ENCODE measurements at places on chromosomes 11 and 22.
A peak's percentile ranks its signal among the peaks of the same experiment; 100 is the strongest.

GRCh38 chr11:1879342-1879940 lies 12.3 kb downstream of the PRR33 start:
- no peak for DNase-seq

GRCh38 chr22:48302657-48303368 lies 1524.9 kb downstream of the BRD1 start:
- DNase-seq = no peak

DNA sequence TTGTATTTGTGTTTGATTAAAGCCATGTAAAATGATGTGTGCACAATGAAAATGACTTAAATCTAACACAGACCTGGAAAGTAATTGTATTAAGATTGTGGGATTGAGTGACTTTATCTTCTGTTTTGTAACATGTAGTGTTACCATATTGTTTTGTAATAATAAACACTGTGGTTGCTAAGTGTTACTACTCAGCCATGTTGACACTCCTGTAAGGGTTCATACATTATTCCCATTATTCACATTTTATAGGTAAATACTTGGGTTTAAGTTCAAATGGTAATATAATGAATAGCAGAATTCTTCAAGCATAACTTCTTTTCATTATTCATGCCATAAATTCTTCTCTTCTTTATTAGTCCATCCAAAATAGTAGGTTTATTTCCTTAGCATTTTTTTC lies 69.0 kb downstream of the ZC3H12C start:
- DNase-seq = no peak

DNA sequence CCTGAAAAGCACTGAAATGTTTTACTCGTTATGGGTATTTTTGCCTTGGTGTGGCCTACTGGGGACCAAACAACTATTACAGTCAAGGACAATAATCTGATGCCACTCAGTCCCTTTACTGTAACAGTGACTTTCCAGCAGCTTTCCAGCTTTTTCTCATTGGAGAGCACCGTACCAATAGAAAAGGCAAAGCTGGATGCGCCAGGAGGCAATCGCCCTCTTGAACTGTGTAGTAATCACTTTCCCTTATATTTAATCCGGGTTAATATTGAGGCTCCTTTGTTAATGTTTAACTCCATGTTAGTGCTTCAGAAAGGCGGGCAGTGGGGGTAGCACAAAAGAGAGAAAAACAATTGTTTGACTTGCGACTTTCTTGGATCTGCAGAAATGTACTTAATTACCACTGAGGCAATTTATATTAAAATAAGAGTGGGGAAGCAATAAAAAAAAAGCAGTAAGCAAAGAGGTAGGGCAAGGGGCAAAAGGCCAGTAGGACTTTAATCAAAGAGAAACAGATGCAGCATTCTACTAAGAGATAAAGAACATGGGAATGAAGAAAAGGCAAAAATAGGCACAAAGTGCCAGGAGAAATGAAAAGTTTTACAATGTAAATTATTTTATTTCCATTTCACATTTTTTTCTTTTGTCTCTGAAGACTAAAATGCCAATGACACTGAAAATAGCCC lies 81.6 kb downstream of the LRRC4C start:
- DNase-seq = no peak

- DNase-seq = no peak
Observed at GRCh38 chr11:59615120-59615636, 396 bp downstream of the OSBP start.

DNA sequence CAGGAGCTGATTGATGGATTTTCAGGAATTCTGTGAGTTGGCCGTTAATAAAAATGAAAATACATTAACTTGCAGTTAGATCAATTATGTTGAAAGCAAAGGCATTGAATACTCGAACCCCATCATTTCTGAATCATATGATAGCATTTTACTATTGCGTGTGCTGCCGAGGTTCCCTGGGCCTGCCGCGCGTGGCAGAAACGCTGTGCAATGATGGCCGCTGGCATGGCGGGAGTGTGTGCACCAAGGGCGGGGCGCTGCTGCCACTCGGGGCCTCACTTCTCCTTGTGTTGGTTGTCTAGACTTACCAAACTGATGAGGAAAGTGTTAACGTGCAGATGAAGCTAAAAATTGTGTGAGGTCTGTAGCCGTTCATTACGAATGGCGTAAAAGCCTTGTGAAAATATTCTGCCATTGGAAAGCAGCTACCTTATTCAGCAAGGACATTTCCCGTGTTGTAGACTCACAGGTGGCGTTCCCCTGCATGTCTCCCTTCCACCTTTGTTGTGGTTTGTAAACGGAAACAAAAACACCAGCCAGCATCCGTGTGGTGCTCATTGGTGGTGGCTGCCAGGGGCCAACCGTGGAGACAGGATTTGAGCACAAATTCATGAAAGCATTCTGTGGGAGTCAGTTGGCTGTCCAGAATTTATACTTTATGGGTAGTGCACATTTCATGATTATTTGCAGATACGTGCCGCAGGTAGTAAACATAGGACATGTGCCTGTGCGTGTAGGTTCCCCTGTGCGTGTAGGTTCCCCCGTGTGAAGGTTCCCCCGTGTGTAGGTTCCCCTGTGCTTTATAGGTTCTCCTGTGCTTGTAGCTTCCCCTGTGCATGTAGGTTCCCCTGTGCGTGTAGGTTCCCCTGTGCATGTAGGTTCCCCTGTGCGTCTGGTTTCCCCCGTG lies 5.9 kb upstream of the GRAMD4 start:
- no peak for DNase-seq

DNA sequence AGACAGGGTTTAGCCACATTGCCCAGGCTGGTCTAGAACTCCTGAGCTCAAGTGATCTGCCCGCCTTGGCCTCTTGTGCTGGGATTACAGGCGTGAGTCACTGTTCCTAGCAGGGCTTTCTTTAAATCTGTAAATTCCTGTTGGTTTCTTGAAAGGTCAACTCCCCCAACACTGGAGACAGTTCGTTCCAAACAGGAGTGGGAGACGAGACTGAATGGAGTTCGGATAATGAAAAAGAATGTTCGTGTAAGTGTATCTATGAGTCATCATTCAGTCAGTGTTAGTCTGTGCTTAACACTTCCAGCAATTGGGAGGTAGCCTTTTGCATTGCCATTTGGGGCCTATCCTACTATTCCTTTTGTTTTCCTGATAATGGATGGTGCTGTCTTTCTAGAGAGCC lies 10.0 kb upstream of the BACE1-AS start:
- DNase-seq = no peak

- no peak for DNase-seq
Observed at GRCh38 chr22:32752326-32752725, 49.2 kb upstream of the TIMP3 start.

DNA sequence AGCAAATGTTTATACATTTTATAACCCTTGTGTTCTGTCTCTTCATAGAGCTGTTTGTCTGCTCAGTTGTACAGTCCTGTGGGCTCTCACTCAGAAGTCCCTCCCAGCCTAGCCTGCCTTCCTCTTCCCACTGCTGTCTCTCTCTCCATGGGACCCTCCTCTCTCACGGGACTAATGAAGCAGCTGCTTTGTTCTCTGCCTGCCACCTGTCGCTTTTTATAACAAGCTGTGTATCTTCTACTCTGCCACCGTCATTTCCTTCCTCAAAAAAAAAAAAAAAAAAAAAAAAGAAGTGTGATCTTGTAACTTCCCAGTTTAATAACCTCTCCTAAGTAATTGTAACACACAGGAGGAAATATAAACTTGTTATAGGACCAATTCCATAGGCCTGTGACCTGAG lies 92.2 kb upstream of the ALKBH3 start:
- peak; percentile 62 for DNase-seq

- no peak for DNase-seq
Observed at GRCh38 chr11:63766531-63767235, 1.9 kb downstream of the ZFTA start.

- peak; percentile 22 for DNase-seq
Observed at GRCh38 chr11:1863352-1864216, 10.7 kb downstream of the LSP1 start.

DNA sequence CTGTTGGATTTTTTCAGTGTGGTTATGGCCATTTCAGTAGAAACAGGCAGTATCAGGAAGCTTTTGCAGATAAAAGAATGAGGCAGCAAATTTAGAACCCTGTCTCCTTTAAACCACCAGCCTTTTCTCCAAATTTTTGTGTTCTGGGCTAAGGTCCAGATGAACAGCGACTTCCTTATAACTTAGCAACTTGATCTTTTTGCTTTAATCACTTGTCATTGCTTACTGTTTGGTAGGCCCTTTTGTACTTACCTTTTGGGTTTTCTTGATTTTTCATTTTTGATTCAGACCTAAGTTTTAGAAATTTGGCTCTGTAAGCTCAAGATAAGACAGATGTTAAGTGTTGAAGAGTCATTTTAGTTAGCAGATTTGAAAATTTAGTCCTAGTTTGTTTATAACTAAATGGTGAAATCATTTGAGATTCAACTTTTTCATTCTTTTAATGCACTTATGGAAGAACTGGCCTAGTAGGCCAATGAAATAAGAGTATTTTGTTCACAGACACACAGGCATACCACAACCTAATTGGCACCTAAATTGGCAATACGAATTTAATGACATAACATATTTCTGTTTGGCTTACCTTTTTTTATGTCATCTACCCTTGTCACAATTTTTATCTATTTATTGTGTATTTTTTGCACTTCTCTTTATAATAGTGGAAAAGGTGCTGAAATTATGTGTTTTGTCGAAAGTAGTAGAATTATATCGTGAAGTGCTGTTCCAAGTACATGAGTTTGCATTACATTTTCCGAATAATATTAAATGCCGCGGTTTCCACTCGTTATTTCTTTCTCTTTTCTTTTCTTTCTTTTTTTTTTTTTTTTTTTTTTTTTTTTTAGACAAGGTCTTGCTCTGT lies 2.1 kb downstream of the RTN3 start:
- no peak for DNase-seq

DNA sequence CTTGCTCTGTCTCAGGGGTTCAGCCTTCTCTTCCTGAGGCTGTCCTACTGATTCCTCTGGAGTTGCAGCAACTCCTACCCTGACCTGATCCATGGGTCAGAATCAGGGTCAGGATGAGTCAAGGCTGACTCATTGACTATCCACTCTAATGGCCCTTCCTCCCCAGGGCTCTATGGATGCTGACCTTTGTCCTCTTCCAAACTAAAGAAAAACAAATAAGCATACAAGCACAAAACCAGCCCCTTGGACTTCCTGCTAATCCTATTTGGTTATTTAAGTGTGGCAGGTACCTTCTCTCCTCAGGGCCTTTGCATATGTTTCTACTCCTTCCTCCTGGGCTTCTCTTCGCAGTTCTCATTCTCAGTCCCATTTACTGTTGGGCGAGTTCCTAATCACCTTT lies 204.5 kb upstream of the NAV2 start:
- no peak for DNase-seq

GRCh38 chr11:34239465-34240149 lies 118.2 kb downstream of the ABTB2 start:
- no peak for DNase-seq

DNA sequence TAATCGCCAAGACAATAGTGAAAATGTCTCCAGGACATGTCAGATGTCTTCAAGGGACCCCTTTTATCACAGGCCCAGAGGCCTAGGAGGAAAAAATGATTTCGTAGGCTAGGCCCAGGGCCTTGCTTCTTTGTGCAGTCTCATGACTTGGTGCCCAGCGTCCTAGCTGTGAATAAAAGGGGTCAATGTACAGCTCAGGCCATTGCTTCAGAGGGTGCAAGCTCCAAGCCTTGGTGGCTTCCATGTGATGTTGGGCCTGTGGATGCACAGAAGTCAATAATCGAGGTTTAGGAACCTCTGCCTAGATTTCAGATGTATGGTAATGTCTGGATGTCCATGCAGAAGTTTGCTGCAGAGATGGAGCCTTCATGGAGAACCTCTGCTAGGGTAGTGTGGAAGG lies 20.7 kb upstream of the MTMR2 start:
- DNase-seq = no peak

- no peak for DNase-seq
Observed at GRCh38 chr11:73070653-73071052, 71.5 kb downstream of the FCHSD2 start.

DNA sequence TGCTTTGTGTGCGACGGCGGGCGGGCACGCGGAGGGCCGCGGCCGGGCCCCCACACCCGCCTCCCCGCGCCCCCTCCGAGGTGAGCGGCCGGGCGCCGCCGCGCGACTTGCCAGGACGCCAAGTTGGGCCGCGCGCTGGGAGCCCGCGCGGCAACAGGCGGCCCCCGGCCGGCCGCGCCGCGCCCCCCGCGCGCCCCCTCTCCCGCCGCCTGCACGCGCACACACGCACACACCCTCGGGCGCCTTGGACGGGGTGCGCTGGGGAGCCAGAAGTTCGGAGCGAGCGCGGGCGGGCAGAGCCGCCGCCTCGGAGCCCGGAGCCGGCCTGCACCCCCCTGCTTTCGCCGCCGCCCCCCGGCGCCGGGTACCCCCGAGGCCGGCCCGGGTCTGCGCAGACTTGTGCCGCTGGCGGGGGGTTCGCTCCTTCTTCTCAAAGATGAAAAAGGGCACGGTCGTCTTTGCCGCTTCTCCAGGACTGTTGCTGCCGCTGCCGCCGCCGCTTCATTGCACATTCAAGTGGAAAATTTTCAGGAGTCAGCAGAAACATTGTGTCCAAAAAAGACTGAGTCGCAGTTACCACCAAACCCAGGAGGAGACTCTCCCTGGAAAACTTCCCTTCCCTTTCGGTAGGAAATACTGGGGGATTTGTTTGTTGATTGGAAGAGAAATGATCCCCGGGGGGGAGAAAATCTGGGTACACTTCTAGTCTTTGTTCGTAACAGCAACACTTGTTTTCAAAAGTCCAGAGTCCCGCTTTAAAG lies 895 bp downstream of the TEAD1 start:
- DNase-seq = no peak

DNA sequence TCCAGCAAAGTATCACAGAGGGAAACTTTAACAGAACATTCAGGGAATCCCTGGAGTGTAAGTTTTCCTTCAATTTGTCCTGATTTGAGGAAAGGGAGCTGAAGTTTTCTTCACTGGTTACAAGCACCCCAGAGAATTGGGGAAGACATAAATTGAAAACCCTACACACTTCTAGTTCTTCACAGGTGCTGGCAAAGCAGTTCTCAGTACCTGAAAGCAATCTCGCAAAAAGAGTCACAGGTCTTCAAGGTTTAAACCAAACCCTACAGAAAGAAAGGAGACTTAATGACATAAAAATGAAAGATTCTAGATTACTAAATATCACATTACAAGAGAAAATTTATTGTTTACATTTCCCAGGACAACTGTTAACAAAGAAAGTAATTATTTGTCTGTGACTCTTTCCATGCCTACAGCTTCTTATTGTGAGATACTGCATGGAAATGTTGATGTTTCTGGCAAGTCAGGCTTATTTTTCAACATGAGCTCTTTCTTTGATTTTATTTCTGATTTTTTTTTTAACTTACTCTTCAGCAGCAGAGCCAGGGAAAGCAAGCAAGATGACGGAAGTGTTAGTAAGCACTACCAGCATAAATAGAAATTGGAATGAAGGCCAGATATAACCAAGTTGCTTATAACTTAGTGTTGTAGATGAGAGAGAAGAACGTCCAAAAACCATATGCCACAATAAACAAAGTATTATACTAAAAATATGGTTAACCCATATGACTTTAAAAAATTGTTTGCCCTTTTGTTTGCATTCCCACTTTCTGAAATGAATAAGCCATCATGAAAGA lies 44.1 kb downstream of the FANCF start:
- no peak for DNase-seq

GRCh38 chr22:25890651-25891050 lies 148.7 kb downstream of the MYO18B start:
- no peak for DNase-seq

GRCh38 chr11:27720277-27720830 lies 20.1 kb upstream of the BDNF start:
- DNase-seq = no peak
